ENCODE measurements at places on chromosomes 7 and 10.

GRCh38 chr10:13347043-13347499, 1.0 kb downstream of the SEPHS1 start:
- peak; percentile 48 for DNase-seq

DNA sequence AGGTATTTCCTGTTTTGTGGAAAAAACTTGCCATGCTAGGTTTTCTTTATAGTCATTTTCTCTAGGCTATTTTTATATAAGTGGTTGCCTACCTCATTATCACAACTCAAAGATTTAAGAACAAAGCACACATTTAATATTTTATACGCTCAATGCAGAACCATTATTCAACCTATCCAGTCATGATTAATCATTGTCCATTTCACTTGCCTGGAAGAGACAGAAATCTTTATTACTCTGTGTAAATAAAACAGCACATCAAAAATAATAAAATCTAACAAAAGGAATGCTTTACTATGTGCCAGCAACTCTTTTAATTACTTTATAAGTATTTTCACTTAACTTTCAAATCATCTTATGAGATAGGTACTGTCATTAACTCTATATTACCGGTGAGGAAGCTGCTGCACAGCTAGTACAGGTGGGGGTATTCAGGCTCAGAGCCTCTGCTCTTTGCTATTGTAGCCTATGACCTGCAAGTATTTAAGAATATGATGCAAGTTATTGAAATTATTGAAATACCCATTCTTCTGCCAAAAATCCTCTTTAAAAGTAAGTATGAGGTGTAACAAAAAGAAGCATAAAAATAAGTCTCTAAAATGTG, 16.4 kb upstream of the TAS2R16 start:
- no peak for DNase-seq

DNA sequence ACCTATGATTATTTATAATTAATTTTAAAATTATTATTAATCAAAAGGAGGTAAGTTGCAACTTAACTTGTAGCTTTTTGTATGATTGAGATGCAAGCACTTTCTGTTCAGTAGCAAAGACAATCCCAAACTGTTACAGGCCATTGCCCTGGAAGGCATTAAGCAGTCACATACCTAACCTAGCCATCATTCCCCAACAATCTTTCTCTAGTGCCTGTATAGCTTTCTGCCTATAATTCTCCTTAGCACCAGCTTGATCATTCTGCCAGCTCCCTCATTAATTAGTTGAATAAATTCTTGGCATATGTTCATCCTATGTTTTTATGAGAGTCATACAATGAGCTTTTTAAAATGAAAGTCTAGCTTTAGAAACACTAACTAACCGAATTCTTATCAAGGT, 178.9 kb upstream of the TMEM106B start:
- no peak for DNase-seq

DNA sequence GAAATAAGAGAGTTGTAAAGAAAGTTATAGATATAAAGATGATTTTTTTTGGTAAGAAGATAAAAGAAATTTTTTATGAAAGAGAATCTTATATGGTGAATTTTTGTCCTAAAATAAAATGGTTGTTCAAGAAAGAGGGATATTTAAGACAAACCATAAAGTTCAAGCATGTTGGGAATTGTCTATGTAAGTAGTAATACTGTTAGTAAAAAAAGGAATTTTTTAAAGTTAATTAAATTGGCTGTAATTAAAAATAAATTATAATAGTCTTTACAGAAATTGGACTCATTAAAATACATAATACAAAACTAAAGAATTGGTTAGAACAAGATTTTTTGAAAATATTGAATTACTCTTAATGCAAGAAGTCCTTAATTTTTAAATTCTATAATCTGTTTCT, 10.1 kb upstream of the DYNC2I1 start:
- no peak for DNase-seq

DNA sequence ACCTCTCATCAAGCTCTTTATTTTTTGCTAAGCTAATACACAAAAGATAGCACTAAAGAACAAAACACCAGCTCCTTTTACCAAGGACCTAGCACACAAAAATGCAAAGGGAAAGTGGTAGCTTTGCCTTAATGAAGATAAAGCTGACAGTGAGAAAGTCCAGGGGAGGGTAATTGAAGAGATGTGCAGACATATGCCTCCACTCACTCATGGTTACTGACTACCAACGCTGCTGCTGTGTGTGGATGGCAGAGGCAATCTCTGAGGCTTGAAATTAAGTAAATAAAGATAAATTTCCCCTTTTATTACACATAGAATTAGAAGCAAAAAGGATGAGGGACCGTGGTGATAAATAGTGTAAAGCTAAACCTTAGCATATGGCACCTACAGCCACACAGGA, 87.0 kb downstream of the HGF start:
- DNase-seq: no peak

- DNase-seq: no peak
Observed at GRCh38 chr10:557792-558328, 131.6 kb downstream of the DIP2C start.

- no peak for DNase-seq
Observed at GRCh38 chr10:6098156-6098555, 9.3 kb downstream of the RBM17 start.

DNA sequence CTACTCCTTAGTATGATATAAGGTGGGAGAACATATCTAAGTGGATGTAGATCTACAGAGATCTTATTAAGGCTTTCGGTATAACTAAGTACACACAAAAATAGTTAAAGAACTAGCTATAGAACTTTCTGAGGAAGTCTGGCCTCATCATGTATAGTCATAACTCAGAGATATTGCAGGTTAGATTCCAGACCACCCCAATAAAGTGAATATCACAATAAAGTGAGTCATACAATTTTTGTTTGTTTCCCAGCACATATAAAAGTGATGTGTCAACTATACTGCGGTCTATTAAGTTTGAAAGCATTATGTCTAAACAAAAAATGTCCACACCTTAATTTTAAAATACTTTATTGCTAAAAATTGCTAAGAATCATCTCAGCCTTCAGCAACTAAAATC, 24.7 kb upstream of the SEMA3A start:
- no peak for DNase-seq

GRCh38 chr10:103936022-103936421, 18.0 kb upstream of the STN1 start:
- DNase-seq: no peak

DNA sequence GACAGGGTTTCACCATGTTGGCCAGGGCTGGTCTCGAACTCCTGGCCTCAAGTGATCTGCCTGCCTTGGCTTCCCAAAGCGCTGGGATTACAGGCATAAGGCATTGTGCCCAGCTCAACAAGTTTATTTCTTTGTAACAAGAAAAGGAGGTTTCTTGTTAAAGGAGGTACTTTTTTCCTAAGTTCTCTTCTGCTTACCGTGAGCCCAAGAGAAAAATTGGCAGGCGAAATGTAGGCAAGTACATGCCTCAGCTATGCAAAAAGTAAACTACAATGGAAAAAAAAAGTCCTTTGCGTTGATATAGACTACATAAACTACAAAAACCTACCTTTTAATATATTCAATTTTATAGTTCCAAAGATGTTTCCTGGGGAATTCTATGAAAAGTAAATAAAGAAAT, 122.6 kb downstream of the DKK1 start:
- no peak for DNase-seq

GRCh38 chr7:107946451-107946850, 55.5 kb downstream of the DLD start:
- DNase-seq: no peak

DNA sequence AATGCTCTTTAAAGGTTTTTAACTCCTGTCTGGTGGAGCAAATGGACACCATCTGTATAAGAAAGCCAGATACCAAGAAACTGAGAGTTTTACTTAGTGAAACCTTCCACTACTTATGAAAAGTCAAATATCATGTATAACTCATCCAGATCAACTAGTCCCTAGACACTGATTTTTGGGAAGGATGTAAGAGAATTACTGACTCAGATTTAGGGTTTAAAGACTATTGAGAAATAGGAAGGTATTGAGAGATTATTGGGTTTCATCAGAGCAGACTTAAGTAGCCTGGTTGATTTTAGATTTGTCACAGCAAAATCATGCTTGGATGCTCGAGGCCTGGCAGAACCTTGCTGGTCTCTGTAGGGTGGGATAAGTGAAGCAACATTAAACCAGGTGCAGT, 3.1 kb downstream of the CSTF2T start:
- DNase-seq: no peak

- no peak for DNase-seq
Observed at GRCh38 chr10:43775384-43775783, 126.7 kb upstream of the ZNF32 start.

DNA sequence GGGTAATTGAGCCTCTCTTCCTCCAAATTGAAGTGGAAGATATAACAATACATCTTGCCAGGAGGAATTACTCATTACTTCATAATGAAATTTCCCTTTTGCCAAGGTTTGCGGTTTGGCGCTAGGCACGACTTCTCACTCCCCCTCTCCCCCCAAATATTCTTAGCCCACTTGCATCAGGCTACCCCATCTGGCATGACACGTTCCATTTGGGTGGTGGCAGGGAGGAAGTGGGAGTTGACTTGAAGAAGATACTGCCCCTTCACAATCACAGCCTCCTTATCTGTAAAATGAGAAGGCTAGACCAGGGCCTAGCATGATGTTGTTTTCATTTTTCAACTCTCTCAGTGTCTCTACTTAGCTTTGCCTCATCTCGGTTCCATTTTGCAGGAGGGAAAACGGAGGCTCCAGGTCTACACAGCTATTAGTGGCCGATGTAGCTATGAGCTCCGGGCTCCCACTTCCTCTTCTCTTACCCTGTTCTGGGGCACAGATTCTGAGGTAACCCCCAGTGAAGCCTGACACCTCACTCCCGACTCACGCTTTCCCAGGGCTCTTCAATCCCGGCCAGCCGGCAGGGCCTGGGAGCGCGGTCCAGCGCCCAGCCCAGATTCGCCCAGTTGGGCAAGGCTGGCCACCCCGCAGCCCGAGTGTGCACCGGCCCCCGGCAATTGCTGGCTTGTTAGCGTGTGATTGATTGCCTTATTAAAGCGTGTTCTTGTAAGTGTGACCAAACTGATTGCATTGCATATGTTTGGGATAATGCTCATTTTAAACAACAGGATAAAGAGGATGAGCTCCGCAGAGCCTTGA, 6.5 kb downstream of the EVX1 start:
- DNase-seq: no peak

- DNase-seq: no peak
Observed at GRCh38 chr7:138963675-138964074, 17.5 kb downstream of the KIAA1549 start.

GRCh38 chr7:90706072-90706716, 110.1 kb downstream of the CDK14 start:
- no peak for DNase-seq

- no peak for DNase-seq
Observed at GRCh38 chr10:30502266-30503060, 68.5 kb downstream of the MAP3K8 start.

- no peak for DNase-seq
Observed at GRCh38 chr10:7937315-7937945, 117.1 kb upstream of the GATA3 start.

- DNase-seq: no peak
Observed at GRCh38 chr10:11223507-11224140, 206.0 kb downstream of the CELF2 start.

GRCh38 chr7:134943785-134944400, 42.4 kb upstream of the AGBL3 start:
- DNase-seq: no peak

- no peak for DNase-seq
Observed at GRCh38 chr7:1248143-1248915, 15.7 kb downstream of the UNCX start.

- no peak for DNase-seq
Observed at GRCh38 chr10:26243351-26243720, 26.8 kb downstream of the GAD2 start.

DNA sequence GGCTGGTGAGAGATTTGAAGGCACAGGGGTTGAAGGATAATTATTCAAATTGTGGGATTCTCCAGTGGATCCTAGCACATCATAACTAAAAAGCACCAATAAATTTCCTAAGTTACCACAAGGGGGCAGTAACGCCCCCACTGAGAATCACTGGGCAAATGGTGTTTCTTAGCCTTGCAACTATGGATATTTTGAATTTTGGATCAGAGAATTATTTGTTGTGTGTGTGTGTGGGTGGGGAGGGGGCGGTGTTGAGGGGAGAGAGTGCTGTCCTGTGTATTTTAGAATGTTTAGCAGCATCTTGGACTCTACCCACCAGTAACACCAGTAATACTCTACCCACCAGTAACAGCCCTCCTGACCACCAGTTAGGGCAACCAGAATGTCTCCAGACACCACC, 63.3 kb upstream of the PRKG1 start:
- DNase-seq: no peak

GRCh38 chr10:75159519-75159918, 48.1 kb downstream of the SAMD8 start:
- no peak for DNase-seq

- DNase-seq: no peak
Observed at GRCh38 chr7:50209461-50210135, 94.9 kb upstream of the IKZF1 start.
